ENCODE measurements at places on chromosomes 7 and 10.

DNA sequence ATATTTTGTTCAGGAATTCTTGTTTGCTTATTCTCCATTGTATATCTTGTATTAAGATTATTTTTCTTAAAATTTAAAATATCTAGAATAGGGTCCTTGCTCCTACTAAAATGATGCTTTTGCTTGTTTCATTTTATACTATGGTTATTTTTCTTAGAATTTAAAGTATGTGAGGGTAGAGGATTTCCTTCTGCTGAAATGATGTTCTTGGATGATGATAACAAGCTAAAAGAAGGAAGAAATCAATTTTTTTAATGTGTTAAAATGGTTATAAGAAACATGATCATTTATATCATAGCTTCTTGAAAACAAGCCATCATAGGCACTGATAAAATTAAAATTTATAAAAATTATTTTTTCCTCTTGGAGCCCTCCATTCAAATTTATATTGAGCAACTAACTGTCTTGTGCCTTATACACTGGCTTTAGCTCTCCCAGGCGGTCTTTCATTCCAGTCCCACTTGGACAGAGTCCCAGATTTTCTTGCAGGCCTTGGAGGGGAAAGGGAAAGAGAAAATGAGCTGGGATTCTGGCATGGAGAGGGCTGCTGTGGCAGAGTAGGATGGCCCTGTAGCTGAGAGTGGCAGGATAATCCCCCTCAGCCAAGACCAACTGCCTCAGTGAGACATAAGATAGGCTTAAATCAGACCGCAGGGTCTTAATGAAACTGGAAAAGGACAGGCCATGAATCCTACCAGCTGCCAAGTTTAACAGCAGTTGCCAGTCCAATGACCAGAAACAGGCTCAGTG, 60.2 kb downstream of the DNAJB9 start:
- no peak for DNase-seq

GRCh38 chr10:79445977-79446757, 743 bp upstream of the ZCCHC24 start:
- DNase-seq, result peak; percentile 34

DNA sequence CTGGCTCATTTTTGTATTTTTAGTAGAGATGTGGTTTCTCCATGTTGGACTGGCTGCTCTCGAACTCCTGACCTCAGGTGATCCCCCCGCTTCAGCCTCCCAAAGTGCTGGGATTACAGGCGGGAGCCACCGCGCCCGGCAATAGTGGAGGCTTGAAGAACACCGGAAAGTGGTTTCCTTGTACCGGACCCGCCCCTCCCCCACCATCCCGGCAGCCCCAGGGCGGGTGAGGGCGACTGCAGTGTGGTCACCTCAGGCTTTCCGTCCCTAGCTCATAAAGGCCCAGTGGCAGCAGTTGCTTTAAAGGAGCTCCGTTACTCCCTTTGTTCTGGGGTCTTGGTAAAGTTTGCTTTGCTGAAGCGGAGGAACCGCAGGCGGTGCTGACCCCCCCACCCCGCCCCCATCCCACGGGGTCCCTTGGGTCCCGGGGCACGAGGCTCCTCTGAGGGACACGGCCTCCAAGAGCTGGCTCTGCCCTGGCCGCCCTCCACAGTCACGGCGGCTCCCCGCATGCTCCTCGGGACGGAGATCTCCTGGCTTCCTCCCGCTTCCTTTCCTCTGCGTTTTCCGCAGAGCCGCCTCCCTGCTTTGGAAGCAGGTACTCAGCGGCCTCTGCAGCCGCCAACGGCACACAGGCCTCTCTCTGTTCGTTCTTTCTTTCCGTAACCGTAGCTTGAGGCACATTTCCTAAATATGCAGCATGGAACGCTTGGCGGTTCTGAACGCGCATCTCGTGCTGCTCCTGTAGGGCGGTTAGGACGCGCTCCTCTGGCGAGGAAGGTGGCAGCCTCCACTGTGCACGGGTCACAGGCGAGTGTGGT, 77.3 kb downstream of the DNAJB6 start:
- no peak for DNase-seq

DNA sequence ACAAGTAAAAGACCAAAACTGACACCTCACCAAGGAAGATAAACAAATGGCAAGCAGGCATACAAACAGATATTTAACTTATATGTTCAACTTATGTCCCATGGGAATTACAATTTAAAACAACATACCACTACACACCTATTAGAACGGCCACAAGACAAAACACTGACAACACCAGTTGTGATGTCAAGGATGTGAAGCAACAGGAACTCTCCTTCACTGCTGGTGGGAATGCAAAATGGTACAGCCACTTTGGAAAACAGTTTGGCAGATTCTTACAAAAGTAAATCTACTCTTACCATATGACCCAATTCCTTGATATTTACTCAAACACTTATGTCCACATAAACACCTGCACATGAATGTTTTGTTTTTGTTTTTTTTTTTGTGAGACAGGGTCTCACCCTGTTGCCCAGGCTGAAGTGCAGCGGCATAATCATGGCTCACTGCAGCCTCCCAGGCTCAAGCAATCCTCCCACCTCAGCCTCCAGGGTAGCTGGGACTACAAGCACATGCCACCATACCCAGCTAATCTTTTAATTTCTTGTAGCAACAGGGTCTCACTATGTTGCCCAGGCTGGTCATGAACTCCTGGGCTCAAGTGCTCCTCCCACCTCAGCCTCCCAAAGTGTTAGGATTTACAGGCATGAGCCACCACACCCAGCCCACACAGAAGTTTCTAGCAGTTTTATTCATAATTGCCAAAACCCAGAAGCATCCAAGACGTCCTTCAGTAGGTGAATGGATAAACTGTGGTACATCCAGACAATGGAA, 27.3 kb downstream of the HERC4 start:
- no peak for DNase-seq

- peak; percentile 8 for DNase-seq
Observed at GRCh38 chr7:101390901-101391301, 28.2 kb downstream of the COL26A1 start.

DNA sequence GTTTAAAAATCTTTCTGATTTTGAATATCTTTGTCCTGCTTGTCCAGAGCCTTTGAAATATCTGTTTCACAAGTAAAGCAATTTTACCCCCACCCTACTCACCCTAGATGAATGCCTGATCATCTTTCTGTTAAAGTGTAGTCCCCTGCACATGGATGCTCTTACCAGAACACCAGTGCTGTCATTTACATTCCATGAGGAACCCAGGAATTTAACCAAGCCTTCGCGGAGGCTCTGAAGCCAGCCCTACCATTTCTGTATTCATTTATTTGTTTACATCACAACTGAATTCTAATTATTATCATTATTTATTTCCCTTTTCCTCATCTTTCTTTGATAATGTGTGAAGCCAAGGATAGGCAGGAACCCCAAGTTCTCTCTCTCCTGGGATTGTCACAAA, 167.8 kb upstream of the MYO3A start:
- DNase-seq, result no peak

DNA sequence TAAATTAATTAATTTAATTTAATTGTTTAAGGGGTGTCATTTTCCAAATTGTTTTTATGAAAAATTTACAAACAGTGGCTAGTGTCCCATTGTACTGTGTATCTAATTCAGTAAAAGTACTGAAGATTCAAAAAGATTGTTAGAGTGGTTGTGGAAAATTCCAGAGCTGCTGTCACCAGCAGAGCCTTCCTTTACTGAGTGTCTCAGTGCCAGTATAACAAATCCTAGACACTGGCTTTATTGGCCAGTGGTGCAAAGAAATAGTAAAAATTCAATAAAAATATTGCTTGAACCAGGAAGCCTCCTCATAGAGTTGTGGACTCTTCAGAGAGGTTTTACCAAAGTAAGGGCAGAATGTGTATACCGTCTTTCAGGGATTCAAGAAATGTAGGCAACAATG, 23.1 kb upstream of the HERPUD2 start:
- no peak for DNase-seq

DNA sequence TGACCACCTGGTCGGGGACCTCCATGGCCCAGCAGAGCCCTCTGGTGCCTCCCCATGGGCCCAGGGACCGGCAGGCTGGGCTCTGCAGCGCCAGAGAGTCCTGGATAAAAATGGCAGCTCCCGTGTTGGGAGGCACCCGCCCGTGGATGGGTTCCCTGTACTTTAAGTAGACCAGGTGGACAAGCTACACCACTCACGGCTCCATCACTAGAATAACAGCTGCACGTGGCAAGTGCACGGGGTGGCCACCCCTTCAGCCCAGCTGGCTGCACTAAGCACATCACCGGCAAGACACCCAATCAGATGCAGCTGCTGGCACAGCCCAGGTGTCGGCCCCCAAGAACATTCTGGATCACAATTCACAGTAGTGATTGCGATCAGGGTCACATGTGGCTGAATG, 69.8 kb downstream of the DIP2C start:
- DNase-seq, result no peak

DNA sequence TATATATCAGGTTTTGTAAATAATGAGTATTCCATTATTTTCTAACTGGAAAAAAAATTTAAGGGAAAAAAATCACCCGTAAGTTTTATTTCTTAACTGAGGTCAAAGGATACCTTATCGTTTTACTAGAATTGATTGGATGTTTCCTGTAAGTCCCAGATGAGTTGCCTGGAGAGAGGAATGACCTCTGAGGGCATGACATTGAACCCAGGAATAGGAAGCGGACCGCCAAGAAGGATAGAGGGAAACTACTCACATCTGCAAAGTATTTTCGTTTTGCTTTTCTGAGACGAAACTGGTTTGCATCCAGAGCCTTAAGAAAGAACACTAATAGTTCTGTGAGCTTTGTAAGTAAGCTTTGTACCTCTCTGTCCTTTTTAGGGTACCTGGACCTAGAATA, 17.4 kb downstream of the RABGEF1 start:
- no peak for DNase-seq

DNA sequence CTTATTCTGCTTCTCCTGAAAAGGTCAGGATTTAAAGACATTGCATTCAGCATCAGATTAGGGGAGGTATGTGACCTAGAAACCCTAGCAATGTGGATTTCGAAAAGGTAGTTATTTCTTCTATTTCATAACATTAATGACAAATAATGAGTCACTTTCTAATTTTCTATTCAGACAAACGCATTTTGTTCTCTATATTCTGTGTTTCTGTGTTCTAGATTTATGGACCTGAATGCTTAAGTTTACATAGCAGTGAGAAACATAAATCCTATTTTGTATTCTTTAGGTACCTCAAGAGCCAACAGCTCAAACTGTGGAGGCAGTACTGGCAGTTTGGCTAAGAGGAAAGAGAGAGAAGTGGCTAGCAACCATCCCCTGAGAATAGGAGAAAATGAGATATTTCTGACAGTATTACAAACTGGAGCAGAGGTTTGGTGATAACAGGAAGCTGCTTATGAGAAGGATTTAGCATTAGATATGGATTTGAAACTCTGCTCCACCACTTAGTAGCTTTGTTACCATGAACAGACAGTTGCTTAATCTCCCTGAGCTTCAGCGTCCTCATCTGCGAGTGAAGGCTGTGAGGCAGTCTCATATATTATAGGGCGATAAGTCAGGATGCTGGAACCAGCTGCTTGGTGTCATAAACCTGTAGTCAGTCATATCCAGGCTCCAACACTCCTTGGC, 28.2 kb downstream of the CDK14 start:
- DNase-seq, result no peak

DNA sequence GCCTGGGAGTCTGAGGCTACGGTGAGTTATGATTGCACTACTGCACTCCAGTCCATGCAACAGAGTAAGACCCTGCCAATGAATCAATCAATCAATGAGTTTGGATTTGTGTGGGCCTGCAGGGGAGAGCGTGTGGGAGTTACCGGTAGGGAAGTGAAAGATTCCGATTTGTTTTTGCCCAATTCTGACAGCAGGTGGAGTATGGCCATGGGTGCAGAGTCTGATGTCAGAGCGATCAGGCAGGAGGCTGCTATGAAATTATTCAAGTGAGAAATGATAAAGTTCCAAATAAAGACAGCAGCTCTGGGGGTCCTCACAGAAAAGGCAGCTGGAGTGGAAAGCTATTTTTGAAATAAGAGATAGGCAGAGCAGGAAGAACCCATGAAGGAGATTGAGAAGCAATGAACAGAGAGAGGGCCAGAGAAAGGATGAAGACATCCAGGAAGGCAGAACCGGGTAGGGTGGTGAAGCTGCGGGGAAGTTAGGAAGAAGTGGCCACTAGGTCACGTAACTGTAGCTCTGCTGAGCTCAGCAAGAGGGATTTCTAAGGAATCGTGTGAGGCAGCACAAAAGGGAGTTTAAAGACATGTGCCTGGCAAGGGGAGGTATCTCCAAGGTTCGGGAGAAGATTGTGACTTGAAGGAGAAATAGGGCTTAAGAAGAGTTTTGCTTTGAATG, 93.7 kb upstream of the NMT2 start:
- no peak for DNase-seq

DNA sequence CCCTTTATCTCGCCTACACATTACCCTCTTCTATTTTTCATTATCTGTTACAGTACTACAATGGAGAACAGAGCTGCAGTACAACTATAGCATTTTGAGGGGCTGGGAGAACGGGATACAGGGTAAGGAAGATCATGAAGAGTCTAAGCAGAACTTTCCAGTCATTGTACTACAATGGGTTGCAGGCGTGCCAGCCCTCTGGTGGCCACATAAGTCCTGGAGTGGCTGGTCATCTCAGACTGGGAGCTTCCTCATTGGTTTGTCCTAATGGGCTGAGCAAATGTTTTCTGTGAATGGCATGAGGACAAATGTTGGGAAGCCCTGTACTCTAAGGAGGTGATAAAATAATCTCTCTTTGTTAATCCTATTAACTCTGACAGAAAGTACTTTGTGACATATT, 33.0 kb downstream of the TMEM106B start:
- DNase-seq, result no peak

- DNase-seq, result no peak
Observed at GRCh38 chr10:67794256-67794655, 43.7 kb downstream of the DNAJC12 start.

- no peak for DNase-seq
Observed at GRCh38 chr7:110557-111232, 81.7 kb upstream of the FAM20C start.

DNA sequence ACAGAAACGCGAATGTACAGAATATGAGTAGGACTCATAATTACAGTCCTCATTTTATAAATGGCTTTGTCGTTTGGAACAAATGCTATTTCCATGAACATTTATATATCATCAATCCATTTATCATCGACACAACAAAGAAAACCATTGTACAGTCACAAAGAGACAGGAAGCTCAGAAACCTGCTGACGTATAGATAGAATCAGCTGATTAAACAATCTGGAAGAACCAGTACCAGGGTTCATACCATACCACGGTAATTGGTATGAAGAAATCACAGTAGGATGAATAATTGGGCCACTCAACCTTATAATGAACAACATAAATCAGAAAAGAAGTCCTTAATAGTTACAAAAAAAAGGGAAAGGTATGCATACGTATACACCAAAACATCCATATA, 295.0 kb downstream of the PARD3 start:
- DNase-seq, result no peak

GRCh38 chr10:83515001-83515400, 624.3 kb upstream of the GHITM start:
- no peak for DNase-seq

- DNase-seq, result no peak
Observed at GRCh38 chr7:37054624-37055241, 330.4 kb upstream of the AOAH start.

GRCh38 chr10:13247246-13247645, 13.1 kb upstream of the UCMA start:
- DNase-seq, result no peak

- DNase-seq, result no peak
Observed at GRCh38 chr7:158431055-158431940, 156.3 kb downstream of the PTPRN2 start.

GRCh38 chr7:23345601-23346000, 46.5 kb downstream of the MALSU1 start:
- no peak for DNase-seq
